Kidney (tissue), 22 donors: ENCODE measurements at places on chromosomes 7 and 10. TPM values are rescaled to one million over a fixed set of nuclear protein-coding genes. Genes with fewer than 3 reads are reported as not detected.

Gene CXCL12
- total RNA-seq: 99.5 TPM

Gene CUZD1
- 0.54 TPM for total RNA-seq

- no peak overlapping the region for H3K27ac ChIP-seq
- no peak overlapping the region for H3K4me3 ChIP-seq
- H3K36me3 ChIP-seq: no peaks in the 10 kb centered on the region
- H3K4me1 ChIP-seq: no peaks in the 10 kb centered on the region
These were observed 79.4 kb upstream of the EN2 start for GRCh38 chr7:155378580-155378934.

DNA sequence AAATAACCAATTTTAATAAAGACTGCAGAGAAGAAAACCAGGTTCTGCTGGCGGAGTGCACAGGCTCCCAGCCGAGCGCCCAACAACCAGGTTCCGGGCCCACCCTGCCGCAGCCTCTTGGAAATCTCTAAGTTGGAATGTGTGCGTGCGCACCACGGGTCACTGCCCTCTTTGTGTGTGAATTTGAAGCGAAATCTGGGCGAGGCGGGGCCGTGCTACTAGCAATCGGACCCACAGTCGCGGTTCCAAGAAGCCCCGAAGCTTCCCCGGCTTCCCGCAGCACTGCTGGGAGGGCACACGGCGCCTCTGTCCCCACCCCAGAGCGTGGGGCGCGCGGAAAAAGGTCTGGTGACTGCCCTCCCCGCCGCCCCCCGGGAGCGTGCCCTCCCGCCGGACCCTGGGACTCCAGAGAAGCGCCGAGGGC lies 666 bp upstream of the MAP3K8 start:
- H3K27ac ChIP-seq: peak overlapping the region; percentile 99
- no peaks in the 10 kb centered on the region for H3K36me3 ChIP-seq
- H3K4me1 ChIP-seq: peaks cover 7% of the 10 kb centered on the region
- peak; percentile 87 for DNase-seq

- no peak overlapping the region for H3K27ac ChIP-seq
- no peaks in the 10 kb centered on the region for H3K4me1 ChIP-seq
- H3K36me3 ChIP-seq: no peaks in the 10 kb centered on the region
- no peaks in the 10 kb centered on the region for H3K27me3 ChIP-seq
These were observed 240.5 kb downstream of the GLI3 start for GRCh38 chr7:41996381-41997035.

Gene FBXL13
- 4.8 TPM for total RNA-seq

Gene MSRB2
- 39.9 TPM for total RNA-seq

Gene OR2A2
- total RNA-seq: not detected

- H3K4me1 ChIP-seq: no peaks in the 10 kb centered on the region
- H3K36me3 ChIP-seq: no peaks in the 10 kb centered on the region
- no peak for DNase-seq
- no peak overlapping the region for H3K27ac ChIP-seq
These were observed 179.3 kb downstream of the PFKFB3 start for GRCh38 chr10:6382081-6382480.

GRCh38 chr7:130240240-130240639 lies 26.4 kb upstream of the CPA2 start:
- H3K27me3 ChIP-seq: no peaks in the 10 kb centered on the region
- no peaks in the 10 kb centered on the region for H3K4me1 ChIP-seq
- DNase-seq: no peak
- H3K36me3 ChIP-seq: no peaks in the 10 kb centered on the region

- no peaks in the 10 kb centered on the region for H3K4me1 ChIP-seq
- peak; percentile 6 for DNase-seq
- H3K36me3 ChIP-seq: peaks cover 97% of the 10 kb centered on the region
- peak overlapping the region; percentile 16 for H3K4me3 ChIP-seq
- no peak overlapping the region for H3K27ac ChIP-seq
These were observed 15.1 kb downstream of the ZNF12 start for GRCh38 chr7:6691609-6692106.

DNA sequence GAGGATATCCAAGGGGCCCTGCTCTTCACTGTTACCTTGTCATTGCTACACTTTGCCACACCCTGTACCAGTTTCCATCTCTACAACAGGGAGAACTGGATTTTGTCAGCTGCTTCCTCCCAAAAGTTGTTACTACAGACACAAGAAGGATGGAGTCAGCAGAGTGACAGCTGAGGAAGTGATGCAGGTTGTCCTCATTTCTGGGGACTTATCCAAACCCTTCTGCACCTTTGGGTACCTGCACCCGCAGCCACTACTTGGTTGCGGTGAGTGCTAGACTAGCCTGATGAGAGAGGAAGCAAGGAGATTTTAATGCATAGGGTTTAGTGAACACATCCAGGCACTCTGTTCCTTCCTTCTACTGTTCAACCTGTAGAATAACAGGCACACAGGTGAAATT lies 281.0 kb downstream of the RPS24 start:
- H3K4me3 ChIP-seq: no peak overlapping the region
- no peak overlapping the region for H3K27ac ChIP-seq
- H3K36me3 ChIP-seq: no peaks in the 10 kb centered on the region
- DNase-seq: no peak
- no peaks in the 10 kb centered on the region for H3K27me3 ChIP-seq
- H3K4me1 ChIP-seq: no peaks in the 10 kb centered on the region

Gene PRKCQ
- 17.5 TPM for total RNA-seq

Gene ENTPD7
- 16.1 TPM for total RNA-seq

- no peaks in the 10 kb centered on the region for H3K4me1 ChIP-seq
- DNase-seq: no peak
- no peak overlapping the region for H3K27ac ChIP-seq
- no peaks in the 10 kb centered on the region for H3K27me3 ChIP-seq
- no peak overlapping the region for H3K4me3 ChIP-seq
- no peaks in the 10 kb centered on the region for H3K36me3 ChIP-seq
These were observed 264.3 kb downstream of the SEMA3A start for GRCh38 chr7:83930262-83930661.

Gene C10orf95
- 2.7 TPM for total RNA-seq

Gene GNGT1
- 0.35 TPM for total RNA-seq

Gene PRSS37
- total RNA-seq: not detected

Gene SDK1
- total RNA-seq: 38.3 TPM

DNA sequence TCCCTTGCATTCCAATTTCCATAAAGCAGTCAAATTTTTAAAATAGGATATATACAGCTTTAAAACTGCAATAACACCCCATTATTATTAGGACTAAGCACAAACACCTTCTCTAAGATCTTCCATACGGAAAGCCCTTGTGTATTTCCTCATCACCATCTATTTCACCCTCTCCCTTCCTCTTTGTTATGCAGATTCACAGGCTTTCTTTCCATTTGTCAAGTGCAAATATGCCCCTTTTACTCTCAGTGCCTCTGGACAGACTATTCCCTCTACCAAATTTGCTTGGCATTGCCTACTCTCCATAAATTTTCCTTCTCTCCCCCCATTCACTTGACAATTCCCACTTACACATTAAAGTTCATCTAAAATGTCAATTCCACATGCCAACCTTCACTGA lies 61.7 kb downstream of the SNX13 start:
- H3K27me3 ChIP-seq: no peaks in the 10 kb centered on the region
